ENCODE measurements at places on chromosomes 13 and 19.
A peak's percentile ranks its signal among the peaks of the same experiment; 100 is the strongest.

GRCh38 chr13:109672545-109672944 is 113.8 kb downstream of the IRS2 start:
- no peak for DNase-seq

DNA sequence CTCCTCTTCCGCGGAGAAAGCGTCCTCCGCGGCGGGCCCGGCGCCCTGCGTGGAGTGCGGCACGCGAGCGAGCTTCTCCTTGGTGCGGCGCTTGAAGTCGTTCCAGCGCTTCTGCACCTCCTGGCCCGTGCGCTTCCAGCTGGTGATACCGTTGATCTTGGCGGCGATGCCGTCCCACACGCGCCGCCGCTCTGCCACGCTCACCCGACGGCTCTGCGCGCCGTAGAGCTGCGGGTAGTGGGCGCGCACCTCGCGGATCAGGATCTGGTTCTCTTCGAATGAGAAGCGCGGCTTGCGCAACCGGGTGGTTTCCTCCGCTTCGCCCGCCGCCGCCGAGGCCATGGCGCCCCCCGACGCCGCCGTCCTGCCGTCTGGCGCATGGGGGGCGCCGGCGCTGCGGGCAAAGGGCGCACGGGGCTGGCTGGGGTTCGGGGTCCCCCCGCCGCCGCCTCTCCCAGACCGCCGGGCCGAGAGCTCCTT is 941 bp downstream of the MYPOP start:
- DNase-seq: peak; percentile 36

DNA sequence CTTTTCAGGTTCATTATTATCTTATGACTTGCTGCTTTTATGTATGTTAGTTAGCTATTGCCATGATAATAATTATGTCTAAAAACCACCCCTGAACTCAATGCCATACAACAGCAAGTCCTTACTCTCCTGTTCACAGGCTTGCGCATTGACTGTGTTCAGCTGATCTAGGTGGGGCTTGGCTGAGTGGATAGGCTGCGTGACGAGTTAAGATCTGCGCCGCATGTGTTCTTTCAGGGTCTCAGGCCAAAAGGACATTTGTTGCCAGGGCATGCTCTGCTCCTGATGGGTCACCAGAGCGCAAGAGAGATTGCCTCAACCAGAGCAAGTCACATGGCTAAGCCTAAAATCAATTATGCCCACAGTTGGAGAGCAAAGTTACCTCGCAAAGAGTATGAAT is 859 bp downstream of the ZNF568 start:
- no peak for DNase-seq

GRCh38 chr13:22929381-22930126 is 251.2 kb upstream of the SGCG start:
- no peak for DNase-seq

GRCh38 chr19:15507068-15508034 is 974 bp upstream of the CYP4F22 start:
- DNase-seq: no peak

GRCh38 chr13:110220471-110220870 is 86.5 kb downstream of the COL4A1 start:
- DNase-seq: no peak

DNA sequence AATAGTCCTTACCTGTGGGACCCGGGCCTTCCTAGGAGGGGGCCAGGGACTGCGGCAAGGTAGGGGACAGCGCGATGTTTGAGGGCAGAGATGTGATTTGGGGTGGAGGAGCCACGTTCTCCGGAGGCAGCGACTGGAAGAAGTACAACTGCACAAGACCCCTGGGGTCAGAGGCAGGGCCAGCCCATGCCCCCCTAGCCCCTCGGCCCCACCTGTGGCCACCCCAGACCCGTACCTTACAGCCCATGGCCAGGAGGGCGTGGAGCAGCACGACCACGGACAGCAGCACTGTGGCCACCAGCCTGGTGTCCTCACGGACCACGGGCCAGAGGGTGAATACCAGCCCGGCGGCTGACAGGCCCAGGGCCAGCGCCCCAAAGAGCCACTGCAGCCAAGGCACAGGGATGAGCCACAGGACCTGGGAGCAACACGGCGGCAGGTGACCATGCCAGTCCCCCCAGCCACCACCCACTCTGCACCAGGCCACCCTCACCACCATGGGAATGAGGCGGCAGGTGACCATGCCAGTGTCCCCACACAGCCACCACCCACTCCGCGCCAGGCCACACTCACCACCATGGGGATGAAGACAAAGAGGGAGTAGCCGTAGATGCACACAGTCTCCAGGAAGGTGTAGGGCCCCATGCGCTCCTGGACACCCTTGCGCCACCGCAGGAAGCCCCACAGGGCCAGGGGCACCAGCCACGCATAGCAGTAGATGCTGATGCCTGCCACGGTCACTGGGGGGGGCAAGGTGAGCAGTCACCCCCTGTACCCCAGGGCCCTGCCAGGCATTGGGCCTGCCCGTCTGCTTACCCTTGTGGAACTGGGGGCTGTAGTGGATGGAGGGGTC is 5.0 kb downstream of the YIPF2 start:
- no peak for DNase-seq

GRCh38 chr19:58497634-58498170 is 14.1 kb downstream of the SLC27A5 start:
- DNase-seq: no peak

- DNase-seq: no peak
Measured at GRCh38 chr13:94128430-94128829, 351.1 kb downstream of the DCT start.

GRCh38 chr13:23558675-23559536 is 11.3 kb upstream of the TNFRSF19 start:
- no peak for DNase-seq

- DNase-seq: no peak
Measured at GRCh38 chr13:44904967-44905366, 84.3 kb downstream of the NUFIP1 start.

- DNase-seq: no peak
Measured at GRCh38 chr19:10756791-10757190, 38.9 kb downstream of the DNM2 start.

GRCh38 chr13:106568299-106569003 is 514 bp upstream of the ARGLU1 start:
- no peak for DNase-seq

DNA sequence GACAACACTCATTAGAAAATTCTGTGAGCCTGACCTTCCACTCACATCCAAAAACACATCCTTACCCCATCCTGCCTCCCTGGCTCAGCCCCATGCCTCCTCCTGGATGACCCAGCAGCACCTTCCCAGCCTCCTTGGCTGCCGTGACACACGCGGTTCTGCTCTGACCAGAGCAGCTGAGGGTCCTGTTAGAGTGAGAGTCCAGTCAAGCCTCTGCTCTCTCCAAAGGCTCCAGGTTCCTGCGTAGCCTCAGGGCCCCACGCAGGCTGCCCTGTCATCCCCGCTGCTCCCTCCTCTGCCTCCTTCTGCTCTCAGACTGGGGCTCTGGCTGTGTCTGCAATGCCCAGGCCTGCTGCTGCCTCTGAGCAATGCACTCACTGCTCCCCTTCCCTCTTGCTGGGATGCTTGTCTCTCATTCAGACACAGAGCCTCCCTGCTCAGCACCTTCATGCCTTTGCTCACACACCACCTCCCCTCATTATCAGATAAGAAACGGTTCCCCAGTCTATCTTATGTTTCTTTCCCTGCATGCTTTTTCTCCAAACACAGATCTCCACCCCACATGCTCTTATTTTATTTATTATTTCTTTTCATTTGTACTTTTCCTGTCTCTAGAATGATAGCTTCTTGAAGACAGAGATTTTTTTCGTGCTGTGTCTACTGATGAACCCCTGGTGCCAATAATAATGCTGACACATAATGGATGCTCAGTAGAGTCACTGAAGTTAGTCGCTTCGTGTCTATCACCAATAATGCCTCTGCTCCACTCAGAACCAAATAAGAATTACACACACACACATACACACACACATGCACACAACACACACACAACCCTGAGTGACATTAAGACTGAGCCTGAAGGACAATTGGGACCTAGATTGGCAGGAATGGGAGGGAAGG is 10.2 kb upstream of the SIGLEC6 start:
- DNase-seq: no peak

GRCh38 chr13:24052547-24053518 is 107.7 kb upstream of the SPATA13 start:
- no peak for DNase-seq

DNA sequence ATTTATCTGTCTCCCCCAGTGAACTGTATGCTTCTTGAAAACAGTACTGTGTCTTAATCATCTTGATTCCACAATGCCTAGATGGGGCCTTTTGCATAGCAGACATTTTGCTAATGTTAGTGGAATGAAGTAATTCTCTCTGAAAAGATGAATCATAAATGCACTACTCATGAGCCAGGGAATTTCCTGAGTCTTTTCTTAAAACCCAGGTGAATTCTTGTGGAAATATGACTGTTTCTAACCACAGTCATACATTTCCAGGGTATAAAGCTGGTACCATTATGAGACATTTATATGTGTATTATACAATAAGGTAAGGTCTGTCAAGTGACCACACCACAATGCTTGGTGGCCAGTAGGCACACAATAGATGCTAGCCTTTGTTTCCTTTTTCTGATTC is 5.5 kb upstream of the KCTD4 start:
- DNase-seq: no peak

DNA sequence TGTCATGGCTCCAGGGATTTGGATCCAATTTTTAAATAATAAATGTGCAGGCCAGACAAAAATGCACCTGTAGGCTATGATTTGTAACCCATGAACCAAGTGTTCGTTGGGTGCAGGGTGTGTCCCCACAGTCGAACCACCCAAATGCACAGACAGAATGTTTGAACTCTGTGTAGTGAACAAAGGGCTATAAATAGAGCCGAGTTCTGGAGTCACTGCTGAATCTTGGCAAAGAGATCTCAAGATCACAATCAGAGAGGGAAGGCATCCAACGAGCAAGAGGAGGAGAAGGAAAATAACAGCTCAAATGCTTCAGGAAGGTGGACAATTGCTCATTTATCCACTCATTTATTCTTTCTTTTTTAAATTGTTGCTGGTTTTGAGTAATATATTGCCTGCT is 547.9 kb downstream of the FGF9 start:
- no peak for DNase-seq

- DNase-seq: no peak
Measured at GRCh38 chr19:29497686-29498436, 27.9 kb upstream of the VSTM2B start.

DNA sequence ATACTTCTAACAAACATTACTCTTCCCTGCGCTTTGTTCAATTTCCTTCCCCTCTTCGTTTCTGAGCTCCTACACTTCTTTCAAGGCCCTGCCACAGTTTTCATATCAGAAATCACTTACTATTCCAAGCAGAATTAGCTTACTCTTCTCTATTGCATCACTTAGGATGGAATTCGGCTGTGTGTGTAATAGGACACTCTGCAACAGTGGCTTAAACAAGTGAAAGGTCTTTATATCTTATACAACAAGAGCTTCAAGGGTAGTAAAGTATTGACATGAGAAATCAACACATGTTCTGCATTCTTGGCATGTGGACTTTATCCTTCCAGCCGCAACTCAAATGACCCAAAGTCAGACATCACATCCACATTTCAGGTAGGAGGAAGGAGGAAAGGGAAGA is 279.6 kb downstream of the PCDH20 start:
- DNase-seq: no peak

- DNase-seq: peak; percentile 80
Measured at GRCh38 chr19:13847407-13848339, 29.3 kb upstream of the NANOS3 start.

GRCh38 chr13:97460004-97460775 is 26.2 kb downstream of the RAP2A start:
- DNase-seq: no peak

DNA sequence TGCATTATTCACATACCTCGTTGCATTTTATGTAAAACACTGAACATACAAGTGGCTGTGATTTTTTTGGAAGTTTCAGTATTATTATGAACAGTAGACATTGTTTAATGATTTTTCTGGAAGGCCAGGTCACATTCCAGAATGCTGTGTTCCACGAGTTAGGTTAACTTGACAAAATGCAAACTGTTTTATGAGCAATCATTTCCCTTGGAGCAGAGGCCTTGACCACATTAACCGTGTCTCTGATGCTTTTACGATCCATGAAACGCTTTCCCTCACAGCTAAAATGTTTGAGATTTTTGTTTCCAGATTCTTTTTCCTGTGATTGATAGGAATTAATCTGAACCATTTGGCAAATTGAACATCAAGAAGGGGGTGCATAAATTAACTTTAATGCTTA is 57.8 kb downstream of the MBNL2 start:
- DNase-seq: no peak

DNA sequence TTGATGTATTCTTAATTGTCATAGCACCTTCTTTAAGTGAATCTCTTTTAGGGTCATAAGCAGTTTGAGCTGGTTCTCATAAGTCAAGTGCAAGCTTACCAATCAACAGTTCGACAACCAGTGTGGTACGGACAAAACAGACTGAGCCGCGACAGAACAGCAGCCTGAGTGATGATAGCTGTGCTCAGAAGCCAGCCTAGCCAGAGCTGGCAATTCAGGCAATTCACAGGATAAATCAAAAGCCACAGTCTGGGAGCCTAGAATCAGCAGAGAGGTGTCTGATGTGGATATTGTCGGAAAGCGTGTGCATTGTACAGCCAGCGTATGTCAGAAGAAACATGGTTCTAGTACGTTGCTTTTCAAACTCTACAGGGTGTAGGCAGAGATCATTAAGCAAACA is 14.9 kb downstream of the UBE2L5 start:
- DNase-seq: no peak

- no peak for DNase-seq
Measured at GRCh38 chr19:55474269-55475265, 1.9 kb upstream of the ZNF628 start.
